ENCODE measurements at places on chromosomes 11 and 22.
A peak's percentile ranks its signal among the peaks of the same experiment; 100 is the strongest.

DNA sequence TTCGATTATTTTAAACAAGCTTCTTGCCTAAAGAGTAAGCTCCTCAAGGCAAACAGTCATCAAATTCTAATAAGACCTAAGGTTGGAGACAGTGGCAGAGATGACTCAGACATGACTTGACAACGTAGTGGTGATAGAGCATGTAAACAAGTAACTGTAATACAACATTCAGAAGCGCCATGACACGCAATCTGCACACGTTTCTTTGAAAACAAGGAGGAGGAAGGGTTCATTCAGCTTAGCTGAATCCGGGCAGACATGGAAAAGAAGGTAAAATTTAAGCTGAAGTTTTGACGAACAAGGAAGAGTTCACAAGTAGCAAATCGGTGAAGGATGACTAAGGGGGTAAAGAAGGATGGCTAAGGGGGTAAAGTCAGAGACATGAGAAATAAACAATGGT lies 152.4 kb upstream of the ZC3H12C start:
- no peak for DNase-seq

GRCh38 chr11:120212926-120213325 lies 2.1 kb downstream of the OAF start:
- no peak for DNase-seq

DNA sequence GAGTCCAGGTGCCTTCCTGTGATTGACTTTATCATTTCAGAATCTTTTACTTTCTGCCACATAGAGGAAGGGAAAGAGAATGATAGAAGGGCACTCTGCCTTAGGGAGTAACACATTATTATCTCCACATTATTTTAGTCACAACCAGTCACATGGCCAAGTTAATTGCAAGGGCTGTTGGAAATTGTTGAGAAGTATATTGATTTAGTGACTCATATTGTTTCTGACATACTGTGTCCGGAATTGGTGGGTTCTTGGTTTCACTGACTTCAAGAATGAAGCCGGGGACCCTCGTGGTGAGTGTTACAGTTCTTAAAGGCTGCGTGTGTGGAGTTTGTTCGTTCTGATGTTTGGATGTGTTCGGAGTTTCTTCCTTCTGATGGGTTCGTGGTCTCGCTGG lies 8.7 kb downstream of the OR51B4 start:
- no peak for DNase-seq

DNA sequence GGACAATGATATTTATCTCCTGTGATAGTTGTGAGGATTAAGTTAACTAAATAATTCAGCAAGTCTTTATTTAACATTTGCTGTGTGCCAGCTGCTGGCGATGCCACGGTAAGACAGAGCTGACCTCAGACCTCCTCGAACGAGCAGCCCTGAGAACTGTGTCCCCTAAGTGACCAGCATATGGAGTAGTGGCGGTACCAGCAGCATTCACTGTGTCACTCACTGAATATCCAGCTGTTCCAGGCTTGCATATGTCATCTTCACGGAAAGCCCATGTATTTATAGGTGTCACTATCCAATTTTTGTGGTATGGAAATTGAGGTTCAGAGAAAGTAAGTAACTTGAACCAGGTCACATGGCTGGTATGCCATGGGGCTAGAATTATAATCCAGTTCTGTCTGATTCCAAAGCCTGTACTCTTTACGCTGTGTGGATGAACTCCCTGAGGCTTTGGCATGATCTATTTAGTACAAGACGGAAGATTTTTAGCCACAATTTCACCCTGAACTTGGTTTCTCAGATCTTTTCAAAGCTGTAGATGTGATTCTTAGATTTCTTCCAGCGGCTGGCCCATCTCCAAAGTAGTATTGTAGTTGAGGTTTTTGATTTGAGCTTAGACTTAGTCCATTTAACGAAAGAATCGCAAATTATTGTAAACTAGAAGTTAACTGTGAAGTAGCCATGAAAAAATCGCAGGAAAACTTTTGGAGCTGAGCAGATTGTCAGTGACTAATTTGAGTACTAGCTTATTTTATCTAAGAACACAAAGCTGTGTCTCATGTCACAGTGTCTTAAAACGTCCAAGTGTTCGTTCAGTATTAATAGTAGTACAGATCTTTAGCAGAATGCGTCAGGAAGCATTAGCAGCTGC lies 49.4 kb upstream of the MYO18B start:
- no peak for DNase-seq

GRCh38 chr22:37186228-37186996 lies 1.6 kb downstream of the C1QTNF6 start:
- DNase-seq: no peak

DNA sequence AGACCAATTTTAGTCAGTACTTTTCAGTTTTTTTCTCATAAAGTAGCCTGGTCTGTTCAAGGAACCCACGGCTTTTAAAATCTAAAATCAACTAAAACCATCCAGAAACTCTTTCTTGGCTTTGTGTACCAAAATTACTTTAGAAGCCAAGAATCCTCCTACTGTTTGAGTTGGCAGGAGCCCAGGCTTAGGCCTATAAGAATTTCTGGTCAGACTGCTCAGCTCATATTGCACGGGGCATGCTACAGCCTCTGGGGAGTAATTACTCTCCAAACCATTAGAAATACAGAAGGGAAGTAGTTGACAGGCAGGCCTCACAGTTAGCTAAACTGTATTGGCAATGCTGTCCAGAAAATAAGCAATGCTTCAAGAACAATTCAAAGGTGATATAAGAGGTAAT lies 1862.9 kb upstream of the RAG2 start:
- no peak for DNase-seq

GRCh38 chr11:119419834-119420492 lies 3.0 kb downstream of the THY1 start:
- no peak for DNase-seq

- no peak for DNase-seq
Observed at GRCh38 chr11:12786891-12787290, 112.7 kb downstream of the TEAD1 start.

GRCh38 chr11:94457118-94458029 lies 36.3 kb downstream of the MRE11 start:
- DNase-seq: no peak

- no peak for DNase-seq
Observed at GRCh38 chr22:50506611-50507420, 686 bp downstream of the LMF2 start.

GRCh38 chr11:112248201-112248600 lies 12.5 kb downstream of the PLET1 start:
- no peak for DNase-seq

DNA sequence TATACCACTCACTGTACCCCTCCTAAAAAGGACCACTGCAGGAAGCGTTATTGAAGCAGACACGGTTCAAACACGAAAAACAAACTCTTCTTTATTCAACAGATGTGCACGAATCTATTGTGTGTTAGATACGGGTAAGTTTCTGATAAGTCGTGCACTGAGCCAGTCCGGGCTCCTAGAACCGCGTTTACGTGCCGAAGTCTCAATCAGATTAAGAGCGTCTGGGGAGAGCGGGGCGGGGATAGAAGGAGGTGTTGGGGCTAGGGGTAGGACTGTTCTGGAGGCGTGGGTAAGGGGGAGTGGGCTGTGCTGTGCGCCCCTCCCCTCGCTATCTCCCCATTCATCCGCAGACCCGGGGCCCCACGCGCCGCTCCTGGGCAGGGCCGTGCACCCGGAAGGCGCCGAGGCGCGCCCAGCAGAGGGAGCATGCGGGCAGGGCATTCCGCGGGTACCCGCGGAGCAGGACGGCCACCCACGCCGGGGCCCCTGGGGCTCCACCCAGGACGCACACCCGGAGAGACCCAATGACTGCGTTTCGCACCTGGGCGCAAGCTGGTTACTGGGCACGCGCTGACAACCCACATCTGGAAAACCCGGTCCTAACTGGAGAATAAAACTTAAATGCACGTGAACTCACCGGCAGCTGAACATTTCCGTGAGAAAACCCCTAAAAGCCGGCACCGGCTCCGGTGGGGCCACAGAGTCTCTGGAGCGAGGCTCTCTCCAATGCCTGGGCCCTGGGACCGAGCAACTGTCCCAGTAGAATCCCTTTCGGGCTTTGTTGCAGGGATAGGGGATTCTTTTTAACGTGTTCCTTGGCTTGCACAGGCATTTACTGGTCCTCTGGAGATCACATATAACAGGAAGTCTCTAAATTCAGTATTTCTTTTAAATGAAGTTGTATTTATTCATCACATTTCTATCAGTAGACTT lies 40.6 kb downstream of the WEE1 start:
- peak; percentile 93 for DNase-seq

- peak; percentile 31 for DNase-seq
Observed at GRCh38 chr11:81497202-81497804, 1236.4 kb downstream of the FAM181B start.

DNA sequence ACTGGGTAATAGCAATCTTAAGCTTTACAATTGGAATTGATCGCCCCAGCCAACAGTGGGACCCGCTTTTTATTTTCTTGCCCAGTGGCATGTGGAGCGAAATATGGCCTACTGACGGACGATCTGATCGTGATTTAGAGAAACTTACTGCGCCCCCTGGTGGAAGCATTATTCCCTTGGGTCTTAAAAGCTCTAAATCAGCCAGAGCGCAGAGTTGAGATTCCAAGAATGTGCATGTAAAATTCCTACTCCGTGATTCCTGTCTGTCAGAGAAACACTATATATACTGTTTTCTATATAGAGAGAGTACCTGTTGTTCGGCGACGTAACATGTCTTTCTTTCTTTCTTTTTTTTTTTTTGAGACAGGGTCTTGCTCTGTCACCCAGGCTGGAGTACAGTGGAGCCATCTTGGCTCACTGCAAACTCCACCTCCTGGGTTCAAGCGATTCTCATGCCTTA lies 3.7 kb upstream of the DPF2 start:
- peak; percentile 95 for DNase-seq

GRCh38 chr11:32430568-32431381 lies 4.6 kb downstream of the WT1 start:
- DNase-seq: no peak

DNA sequence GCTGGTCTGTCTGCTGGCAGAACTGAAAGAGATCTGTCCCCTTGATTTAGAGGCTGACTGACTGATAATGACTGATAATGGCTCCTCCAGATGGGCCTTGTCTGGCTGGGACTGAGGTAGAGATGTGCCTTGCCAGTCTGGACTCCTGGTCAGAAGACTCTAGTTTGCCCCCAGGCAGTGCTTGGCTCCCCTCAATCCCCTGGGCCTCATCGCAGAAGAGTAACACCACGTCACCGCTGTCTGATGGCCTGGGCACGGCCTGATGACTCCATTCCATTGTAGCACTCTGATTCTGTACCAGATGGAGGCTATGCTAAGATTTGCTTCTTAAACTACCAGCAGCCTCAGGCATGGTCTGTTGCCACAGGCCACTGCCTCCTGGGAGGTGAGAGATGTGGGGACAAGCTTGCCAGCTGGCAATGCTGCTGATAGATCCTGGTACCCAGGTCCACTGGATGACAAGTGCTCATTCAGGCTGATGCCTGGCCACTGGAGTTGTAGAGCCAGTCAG lies 19.1 kb downstream of the CYB5R2 start:
- DNase-seq: no peak

GRCh38 chr11:21121991-21122390 lies 452.6 kb downstream of the NELL1 start:
- no peak for DNase-seq
